ENCODE measurements at places on chromosomes 1 and 21.

DNA sequence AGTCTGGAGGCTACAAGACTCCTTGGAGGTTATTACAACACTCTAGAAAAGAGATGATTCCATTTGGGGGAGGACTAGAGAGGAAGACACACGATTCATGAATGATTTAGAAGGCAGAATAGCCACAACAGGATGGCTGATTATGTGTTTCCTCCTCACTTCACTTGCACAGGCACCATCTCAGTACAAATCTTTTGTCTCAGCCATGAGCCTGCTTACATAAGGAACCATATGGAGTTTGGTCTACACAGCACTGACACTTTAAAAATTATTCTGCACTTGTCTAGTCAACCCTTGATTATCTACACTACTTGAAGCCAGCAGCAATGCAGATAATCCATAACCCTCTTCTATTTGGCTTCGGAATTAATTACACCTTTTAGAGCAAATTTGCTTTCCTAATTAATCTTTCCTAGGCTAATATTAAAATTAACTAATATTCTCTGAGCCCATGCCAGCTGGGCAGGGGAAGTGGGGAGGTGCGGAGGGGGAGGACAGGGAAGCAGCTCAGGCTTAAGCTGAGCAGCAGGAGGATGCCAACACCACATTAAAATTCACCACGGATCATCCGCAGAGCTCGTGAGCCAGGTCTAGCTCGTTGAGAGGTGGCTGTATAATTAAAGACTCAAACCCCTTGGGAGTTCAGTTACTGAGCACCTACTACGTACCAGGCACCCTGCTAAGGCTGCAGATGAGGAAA is 3.2 kb upstream of the LEMD1 start:
- no peak for DNase-seq

GRCh38 chr1:15696956-15697521 is 12.9 kb downstream of the PLEKHM2 start:
- no peak for DNase-seq

DNA sequence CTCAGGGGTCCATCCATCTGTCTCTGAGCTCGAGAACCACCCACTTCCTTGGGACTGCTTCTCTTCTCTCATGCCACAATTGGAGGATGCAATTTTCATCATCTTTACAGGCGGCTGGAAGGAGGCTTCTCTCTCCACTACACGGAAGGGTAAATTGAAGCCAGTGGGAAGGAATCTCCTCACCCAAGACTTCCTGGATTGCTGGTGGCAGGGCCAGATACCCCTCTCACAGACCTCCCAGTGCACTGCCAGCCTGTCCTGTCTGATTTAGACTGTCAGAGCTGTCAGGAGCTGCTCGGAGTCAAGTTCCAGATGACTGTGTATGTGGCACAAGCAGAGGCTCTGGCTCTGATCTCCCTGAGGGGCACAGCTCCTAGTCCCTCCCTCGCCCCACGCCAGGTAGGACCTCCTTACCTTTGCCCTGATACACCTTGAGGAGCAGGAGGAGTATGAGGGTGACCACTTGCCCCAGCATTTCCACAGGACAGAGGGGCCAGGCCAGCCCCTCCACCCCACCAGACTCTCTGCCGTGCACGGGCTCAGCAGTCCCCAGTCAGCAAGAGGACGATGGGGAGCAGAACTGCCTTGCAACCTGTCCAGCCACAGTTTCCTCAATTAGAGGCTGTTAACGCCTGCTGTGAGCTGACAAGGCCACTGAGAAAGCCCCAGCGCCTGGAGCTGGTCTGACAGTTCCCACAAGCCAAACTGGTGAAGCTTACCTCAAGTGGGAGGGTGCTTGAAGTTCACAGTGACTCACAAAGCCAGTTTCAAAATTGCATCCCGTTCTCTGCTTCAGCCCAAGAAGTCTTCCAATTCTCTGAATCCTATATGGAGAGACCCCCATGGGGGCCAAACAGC is at the start of gene CD244:
CD244 (minus strand) TSS at position 685 of the 858 bp plus-strand sequence; CDS start at position 475, 210 bp downstream.
- DNase-seq: no peak

DNA sequence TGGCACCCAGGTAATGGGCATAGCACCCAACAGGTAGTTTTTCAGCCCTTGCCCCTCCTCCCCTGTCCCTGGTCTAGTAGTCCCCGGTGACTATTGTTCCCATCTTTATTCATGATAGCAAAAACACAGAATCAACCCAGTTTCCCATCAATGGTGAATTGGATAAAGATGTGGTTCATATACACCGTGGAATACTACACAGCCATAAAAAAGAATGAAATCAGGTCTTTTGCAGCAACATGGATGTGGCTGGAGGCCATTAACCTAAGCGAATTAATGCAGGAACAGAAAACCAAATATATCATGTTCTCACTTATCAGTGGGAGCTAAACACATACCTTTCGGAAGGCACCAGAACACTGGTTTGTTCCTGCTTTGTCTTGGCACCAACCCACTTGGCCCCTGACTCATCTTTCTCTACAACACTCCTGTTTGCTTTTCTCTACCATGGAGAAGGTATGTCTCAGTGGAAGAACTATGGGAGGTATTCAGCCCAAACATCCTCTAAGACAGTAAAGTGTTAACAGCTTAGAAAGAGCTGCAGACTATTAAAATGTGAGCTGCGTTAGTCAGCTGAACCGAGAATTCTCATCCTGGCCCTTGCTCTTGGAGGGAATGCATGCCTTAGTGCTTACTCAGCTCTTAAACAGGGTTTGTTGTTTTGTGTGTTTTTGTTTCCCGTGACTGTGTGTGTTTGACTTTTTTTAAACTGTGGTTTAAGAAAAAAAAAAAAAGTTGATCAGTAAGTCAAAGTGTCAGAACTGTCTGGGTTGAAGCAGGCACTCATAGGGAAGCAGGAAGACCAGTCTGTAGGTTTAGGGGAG is 203.0 kb downstream of the TOMM20 start:
- DNase-seq: peak; percentile 98

GRCh38 chr1:117412472-117412871 is 45.2 kb downstream of the MAN1A2 start:
- no peak for DNase-seq

DNA sequence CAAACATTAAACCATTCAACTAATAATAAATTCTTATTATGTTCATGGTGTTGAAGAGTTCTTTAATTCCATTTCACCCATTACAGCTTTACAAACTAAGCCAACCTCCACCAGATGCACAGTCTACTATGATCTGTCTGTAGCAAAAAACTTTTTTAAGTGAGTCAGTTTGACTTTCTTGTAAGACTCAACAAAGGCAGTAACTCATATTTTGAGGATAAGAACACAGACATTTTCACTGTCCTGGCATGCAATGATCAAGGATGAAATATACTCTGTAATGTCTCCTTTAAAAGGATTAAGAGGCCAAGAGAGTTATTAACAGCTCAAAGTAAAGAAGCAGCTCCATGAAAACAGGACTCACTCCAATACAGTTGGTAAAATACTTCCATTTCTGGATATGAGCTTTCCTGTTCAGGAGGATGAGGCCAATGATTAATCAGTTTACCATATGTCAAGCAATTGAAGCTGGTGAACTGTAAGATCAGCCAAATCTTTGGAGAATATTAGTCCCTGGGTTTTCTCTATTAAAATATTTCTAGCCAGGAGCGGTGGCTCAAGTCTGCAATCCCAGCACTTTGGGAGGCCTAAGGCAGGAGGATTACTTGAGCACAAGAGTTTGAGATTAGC is 20.6 kb downstream of the XKR8 start:
- no peak for DNase-seq

- no peak for DNase-seq
Measured at GRCh38 chr1:199982606-199983005, 44.9 kb upstream of the NR5A2 start.
